ENCODE measurements at places on chromosomes 2 and 18. TPM values are rescaled to one million over a fixed set of nuclear protein-coding genes. Genes with fewer than 3 reads are reported as not detected.

Gene LAMA3
- 0.50 TPM for total RNA-seq

Gene CD8A
- total RNA-seq, result not detected

- H3K27ac ChIP-seq, result no peak overlapping the region
- H3K4me3 ChIP-seq, result no peak overlapping the region
- DNase-seq, result no peak
- no peaks in the 10 kb centered on the region for H3K4me1 ChIP-seq
- H3K27me3 ChIP-seq, result no peaks in the 10 kb centered on the region
- no peaks in the 10 kb centered on the region for H3K36me3 ChIP-seq
Observed at GRCh38 chr2:34475156-34475555, 876.1 kb upstream of the FAM98A start.

Gene PNPT1
- total RNA-seq, result 57.1 TPM

DNA sequence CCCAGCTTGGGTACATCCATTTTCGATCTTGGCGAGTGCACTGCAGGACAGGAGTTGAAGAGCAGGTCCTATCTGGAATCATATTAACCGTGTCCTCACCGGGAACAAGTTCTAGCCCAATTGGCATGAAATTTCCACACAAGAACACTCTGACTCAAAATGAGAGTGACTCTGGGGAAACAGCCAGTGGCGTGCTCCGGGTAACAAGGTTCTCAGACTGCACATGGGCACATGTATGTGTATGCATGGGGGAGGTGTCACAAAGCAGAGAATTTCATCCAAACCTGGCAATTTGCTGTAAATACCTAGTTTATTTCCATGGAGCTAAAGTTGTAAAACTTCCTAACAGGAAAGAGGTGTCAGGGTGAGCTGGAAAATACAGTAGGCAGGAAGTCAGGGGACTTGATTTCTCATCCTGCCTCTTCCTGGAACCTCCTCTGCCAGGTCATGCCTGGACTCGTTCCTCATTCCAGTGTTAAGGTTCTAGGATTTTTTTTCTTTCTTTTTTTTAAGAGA lies 1.7 kb downstream of the TUBB6 start:
- H3K27ac ChIP-seq, result peak overlapping the region; percentile 95
- H3K4me3 ChIP-seq, result peak overlapping the region; percentile 96
- H3K4me1 ChIP-seq, result peaks cover 30% of the 10 kb centered on the region

- H3K4me3 ChIP-seq, result no peak overlapping the region
- DNase-seq, result no peak
- H3K27ac ChIP-seq, result no peak overlapping the region
- H3K4me1 ChIP-seq, result no peaks in the 10 kb centered on the region
Observed at GRCh38 chr2:122512091-122512490, 756.6 kb downstream of the TSN start.

DNA sequence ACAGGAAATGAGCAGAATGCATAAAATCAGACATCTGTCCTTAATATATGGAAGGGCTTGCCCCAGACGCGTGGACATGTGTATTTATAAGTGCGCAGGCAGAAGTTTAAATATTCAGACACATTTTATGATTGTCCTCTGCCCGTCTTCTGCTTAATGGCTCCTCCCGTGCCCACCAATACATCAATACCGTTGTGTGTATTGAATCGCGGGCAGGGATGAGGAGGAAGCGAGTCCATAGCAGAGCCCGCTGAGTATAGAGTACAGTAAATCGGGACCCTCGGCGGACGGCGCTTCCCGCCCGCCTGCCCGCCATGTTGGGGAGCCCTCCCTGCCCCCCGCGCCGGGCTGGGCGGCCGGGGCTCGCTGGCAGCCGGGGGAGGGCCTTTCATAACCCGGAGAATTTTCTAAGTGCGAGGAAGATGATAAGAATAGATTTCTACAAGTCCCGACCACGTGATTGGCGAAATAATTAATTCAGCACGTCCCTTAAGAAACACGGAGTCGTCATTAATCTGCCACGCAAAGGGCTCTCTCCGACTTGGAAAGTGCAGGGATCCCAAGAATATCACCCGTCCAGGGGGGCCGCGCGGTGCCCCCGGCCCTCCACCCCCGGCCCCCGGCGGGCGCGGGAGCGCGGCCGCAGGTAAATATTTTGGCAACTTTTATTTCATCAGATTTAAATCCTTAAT lies at the start of gene HOXD3:
TSS of gene HOXD3 (plus strand) at position 501 of the 692 bp plus-strand sequence. CDS start 11,808 bp downstream, outside the sequence.
- H3K27me3 ChIP-seq, result peaks cover 85% of the 10 kb centered on the region
- peak within 1 kb of the TSS; percentile 42 for H3K27ac ChIP-seq
- no peaks in the 10 kb centered on the region for H3K36me3 ChIP-seq
- no peaks in the 10 kb centered on the region for H3K4me1 ChIP-seq

Gene NTSR2
- total RNA-seq, result not detected

GRCh38 chr18:9081940-9082339 lies 20.6 kb upstream of the NDUFV2 start:
- no peak for DNase-seq
- no peaks in the 10 kb centered on the region for H3K4me1 ChIP-seq
- no peak overlapping the region for H3K4me3 ChIP-seq
- no peaks in the 10 kb centered on the region for H3K27me3 ChIP-seq

GRCh38 chr18:63107171-63107845 lies 212.3 kb downstream of the BCL2 start:
- H3K36me3 ChIP-seq, result no peaks in the 10 kb centered on the region
- no peak overlapping the region for H3K27ac ChIP-seq
- no peak for DNase-seq
- H3K4me3 ChIP-seq, result no peak overlapping the region
- H3K4me1 ChIP-seq, result no peaks in the 10 kb centered on the region

Gene ST8SIA5
- total RNA-seq, result 0.36 TPM

Gene ESCO1
- 17.5 TPM for total RNA-seq

DNA sequence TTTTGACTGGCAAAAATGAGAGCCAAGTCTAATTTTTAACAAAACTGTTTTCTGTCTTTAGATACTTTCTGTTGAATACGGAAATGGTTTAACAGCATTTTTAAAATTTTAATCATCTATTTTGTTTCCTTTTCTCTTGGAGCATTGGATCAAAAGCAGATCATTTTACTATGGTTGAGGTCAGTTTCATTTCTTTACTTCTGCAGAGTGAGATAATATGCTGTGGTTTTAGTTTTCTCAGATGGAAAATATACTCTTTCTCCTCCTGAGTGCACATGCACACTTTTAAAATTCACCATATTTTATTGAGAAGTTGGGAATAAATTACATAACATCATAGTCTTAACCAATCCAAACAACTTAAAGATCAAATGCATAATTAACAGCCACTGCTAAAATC lies 283.3 kb downstream of the SLC8A1 start:
- H3K4me3 ChIP-seq, result no peak overlapping the region
- H3K27ac ChIP-seq, result no peak overlapping the region
- no peaks in the 10 kb centered on the region for H3K4me1 ChIP-seq
- no peaks in the 10 kb centered on the region for H3K27me3 ChIP-seq

DNA sequence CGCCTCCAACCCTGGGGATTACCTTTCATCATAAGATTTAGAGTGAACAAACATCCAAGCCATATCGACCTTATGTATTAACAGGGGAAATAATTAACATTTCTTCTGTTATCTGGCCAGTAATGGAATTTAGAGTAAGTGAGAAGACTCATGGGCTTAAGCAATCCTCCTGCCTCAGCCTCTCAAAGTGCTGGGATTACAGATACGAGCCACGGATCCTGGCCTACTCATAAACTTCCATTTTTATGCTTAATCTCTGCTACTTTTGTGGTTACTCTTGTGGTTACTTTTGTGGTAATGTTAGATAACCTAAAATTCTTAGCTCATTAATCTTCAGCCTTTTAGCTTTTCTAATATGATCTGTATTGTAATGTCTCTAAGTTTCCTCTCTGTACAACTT lies 159.3 kb upstream of the SLC8A1 start:
- H3K4me3 ChIP-seq, result no peak overlapping the region
- H3K4me1 ChIP-seq, result no peaks in the 10 kb centered on the region
- no peaks in the 10 kb centered on the region for H3K27me3 ChIP-seq
- H3K27ac ChIP-seq, result no peak overlapping the region
- peak; percentile 2 for DNase-seq

Gene KANSL1L
- total RNA-seq, result 7.5 TPM

- H3K27me3 ChIP-seq, result no peaks in the 10 kb centered on the region
- no peak overlapping the region for H3K4me3 ChIP-seq
- no peak for DNase-seq
- H3K4me1 ChIP-seq, result peaks cover 23% of the 10 kb centered on the region
- no peak overlapping the region for H3K27ac ChIP-seq
- no peaks in the 10 kb centered on the region for H3K36me3 ChIP-seq
Observed at GRCh38 chr2:111665551-111666116, 218.4 kb downstream of the ANAPC1 start.

DNA sequence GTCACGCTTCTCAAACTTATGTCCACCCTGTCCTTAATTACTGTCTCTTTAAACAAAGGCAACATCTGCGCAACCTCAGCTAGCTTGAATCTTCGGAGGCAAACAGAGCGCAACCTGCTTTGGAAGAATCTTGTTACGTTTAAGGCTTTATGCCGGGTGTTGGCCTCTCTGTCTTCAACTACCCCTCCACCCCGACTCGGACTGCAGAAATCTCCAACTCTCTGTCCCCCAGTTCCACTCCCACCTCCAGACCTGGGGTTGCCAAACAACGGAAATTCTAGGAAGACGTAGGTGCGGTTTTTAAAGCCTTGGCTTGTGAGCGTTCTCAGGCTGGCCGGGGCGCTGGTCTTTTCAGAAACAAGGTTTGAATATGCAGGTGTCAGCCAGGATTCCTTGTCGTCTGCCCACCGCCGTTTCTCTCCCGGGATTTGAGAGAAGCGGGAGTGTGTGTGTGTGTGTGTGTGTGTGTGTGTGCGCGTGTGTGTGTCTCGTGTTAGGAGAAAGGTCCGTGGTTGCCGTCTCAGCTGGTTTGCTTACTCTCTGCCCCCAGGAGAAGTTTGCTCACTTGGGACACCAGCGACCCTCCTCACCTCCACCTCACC lies 1.1 kb upstream of the ONECUT2 start:
- H3K4me1 ChIP-seq, result peaks cover 14% of the 10 kb centered on the region
- no peak overlapping the region for H3K27ac ChIP-seq
- H3K27me3 ChIP-seq, result peaks cover 91% of the 10 kb centered on the region
- no peak for DNase-seq
- peak overlapping the region; percentile 41 for H3K4me3 ChIP-seq

Gene ZBTB7C
- 1.4 TPM for total RNA-seq

DNA sequence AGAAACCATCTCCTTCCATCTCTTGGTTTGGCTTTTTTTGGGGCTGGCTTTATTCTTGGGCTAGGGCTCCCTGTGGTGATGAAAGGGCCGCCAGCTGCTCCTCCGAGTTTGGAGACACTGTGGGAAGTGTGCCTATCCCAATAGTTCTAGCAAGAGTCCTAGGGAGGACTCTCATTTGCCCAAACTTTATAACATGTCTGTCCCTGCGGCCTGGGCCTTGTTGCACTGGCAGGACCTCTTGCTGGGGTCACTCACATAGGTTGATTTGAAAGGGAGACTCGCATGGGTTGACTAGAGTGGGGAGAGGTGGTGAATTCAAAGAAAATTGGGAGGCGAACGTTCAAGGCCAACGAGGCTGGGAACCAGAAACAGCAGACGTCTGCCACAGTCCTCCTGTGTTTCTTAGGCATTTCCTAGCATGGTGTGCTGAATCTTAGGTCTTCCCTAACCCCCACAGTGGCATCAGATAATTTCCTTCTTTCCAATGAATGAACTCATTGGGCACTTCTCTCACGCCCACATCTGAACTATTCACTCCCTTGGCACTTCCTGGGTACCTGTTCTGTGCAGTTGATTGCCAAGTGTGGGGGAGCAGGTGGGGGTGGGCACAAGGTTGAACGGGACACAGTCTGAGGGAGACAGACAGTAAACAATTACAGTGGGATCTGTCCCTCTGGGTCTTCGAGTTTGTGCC lies 26.8 kb downstream of the NIFK start:
- no peak overlapping the region for H3K27ac ChIP-seq
- no peak overlapping the region for H3K4me3 ChIP-seq
- H3K4me1 ChIP-seq, result peaks cover 13% of the 10 kb centered on the region
- no peak for DNase-seq

DNA sequence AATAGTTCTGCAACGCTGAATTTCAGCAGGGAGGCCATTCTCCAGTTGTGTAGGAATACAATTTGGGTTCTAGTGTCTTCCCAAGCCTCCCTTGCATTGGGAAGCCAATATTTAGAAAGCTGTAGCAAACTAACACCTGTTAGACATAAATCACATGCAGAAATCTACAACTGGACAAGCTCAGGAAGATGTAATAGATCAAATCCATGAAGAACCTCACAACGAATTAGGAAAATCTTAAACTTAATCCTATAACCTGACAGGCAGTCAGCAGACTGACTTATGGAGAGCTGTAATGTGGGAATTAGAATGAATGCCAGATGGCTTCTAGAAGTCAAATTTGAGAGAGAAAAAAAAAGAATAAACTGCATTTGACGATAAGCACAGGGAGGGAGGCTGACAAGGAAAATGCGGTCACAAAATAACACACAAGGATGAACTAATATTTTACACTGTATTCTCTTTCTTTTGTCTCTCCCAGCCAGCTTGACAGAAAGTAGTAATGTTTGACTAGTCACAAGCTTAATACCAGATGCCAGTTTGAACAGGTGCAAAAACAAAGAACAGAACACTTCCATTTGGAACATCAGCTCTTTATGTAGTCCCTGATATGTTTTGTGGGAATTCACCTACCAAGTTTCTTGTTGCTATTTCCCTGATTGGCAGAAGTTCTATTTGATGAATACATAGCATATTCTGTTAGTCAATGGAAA lies 50.8 kb upstream of the FANCL start:
- H3K27me3 ChIP-seq, result no peaks in the 10 kb centered on the region
- no peaks in the 10 kb centered on the region for H3K36me3 ChIP-seq
- no peaks in the 10 kb centered on the region for H3K4me1 ChIP-seq
- DNase-seq, result no peak
- H3K4me3 ChIP-seq, result no peak overlapping the region
- H3K27ac ChIP-seq, result no peak overlapping the region

Gene ACADL
- 2.3 TPM for total RNA-seq

DNA sequence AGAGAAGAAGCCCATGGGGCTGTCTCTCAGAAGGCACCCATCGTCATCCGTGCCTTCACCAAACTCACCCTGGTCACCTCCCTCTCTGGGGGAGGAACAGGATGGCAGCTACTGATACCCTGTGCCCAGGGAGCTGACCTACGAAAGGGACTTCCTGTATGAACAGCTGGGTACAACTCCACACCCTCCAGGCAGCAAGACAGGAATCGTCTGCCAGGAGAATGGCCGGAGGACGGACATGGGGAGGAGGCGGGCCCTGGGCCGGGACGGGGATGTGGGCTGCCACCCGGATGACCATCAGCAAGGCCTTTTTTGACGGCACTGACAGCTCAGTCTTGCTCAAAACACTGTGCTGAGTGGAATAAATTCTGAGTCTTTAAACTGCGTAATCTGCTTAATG lies 243.6 kb downstream of the HDAC4 start:
- no peaks in the 10 kb centered on the region for H3K36me3 ChIP-seq
- DNase-seq, result no peak

- H3K4me1 ChIP-seq, result peaks cover 64% of the 10 kb centered on the region
- H3K36me3 ChIP-seq, result peaks cover 29% of the 10 kb centered on the region
- peak overlapping the region; percentile 95 for H3K27ac ChIP-seq
- DNase-seq, result peak; percentile 75
- no peak overlapping the region for H3K4me3 ChIP-seq
- no peaks in the 10 kb centered on the region for H3K27me3 ChIP-seq
Observed at GRCh38 chr18:58363767-58364540, 264.9 kb downstream of the ALPK2 start.

GRCh38 chr2:223865124-223865523 lies 27.7 kb upstream of the AP1S3 start:
- peaks cover 13% of the 10 kb centered on the region for H3K4me1 ChIP-seq
- H3K4me3 ChIP-seq, result no peak overlapping the region
- H3K27me3 ChIP-seq, result no peaks in the 10 kb centered on the region
- H3K27ac ChIP-seq, result no peak overlapping the region

Measured in astrocyte (in vitro differentiated cells and primary cell).